ENCODE measurements at places on chromosomes 5 and 9.

- no peak for DNase-seq
Observed at GRCh38 chr5:105751908-105752307, 1918.8 kb downstream of the EFNA5 start.

DNA sequence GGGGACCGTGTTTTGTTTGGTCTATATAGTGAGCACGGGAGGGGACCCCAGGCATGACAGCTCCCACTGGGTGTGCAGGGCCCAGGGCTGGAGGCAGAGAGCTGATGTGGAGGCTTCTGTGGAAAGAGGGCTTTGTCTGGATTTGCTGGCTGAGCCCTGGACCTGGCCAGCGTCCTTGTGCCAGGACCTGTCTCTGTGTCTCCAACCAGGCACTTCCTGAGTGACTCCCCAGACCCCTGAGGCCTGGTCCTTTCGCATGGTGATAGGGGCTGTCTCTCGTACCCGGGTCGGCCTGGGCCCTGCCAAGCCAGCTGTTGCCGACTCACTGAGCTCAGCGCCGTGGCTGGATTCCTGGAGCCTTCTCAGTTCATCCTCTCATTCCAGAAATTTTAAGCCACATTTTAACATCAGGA lies 77.6 kb downstream of the ADAMTS2 start:
- no peak for DNase-seq

GRCh38 chr5:20323323-20323722 lies 335.3 kb upstream of the CDH18 start:
- DNase-seq: peak; percentile 32

GRCh38 chr5:55841976-55842375 lies 9.2 kb upstream of the IL31RA start:
- DNase-seq: no peak

- peak; percentile 30 for DNase-seq
Observed at GRCh38 chr9:136721339-136722092, 9.1 kb downstream of the DIPK1B start.

- no peak for DNase-seq
Observed at GRCh38 chr5:78735834-78736463, 87.4 kb upstream of the LHFPL2 start.

- DNase-seq: no peak
Observed at GRCh38 chr9:106896695-106897094, 33.7 kb downstream of the ZNF462 start.

DNA sequence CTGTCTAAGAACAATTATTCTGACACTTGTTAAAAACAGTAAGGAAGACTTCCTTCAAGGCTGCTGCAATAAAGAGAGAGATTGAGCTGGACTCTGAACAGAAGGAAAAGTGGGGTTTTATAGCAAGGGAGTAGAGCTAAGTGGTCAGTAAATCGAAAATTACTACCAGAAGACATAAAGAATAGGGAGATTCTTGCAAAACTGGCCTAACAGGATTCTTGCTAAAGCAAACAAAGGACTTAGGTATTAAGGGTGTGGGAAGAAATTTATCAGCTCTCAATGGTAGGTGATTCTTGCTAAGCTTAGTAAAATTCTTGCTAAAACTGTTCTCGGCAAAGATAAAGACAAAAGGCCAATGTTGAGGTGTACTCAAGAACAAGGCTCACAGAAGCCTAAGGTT lies 300.5 kb downstream of the SLCO4C1 start:
- no peak for DNase-seq

DNA sequence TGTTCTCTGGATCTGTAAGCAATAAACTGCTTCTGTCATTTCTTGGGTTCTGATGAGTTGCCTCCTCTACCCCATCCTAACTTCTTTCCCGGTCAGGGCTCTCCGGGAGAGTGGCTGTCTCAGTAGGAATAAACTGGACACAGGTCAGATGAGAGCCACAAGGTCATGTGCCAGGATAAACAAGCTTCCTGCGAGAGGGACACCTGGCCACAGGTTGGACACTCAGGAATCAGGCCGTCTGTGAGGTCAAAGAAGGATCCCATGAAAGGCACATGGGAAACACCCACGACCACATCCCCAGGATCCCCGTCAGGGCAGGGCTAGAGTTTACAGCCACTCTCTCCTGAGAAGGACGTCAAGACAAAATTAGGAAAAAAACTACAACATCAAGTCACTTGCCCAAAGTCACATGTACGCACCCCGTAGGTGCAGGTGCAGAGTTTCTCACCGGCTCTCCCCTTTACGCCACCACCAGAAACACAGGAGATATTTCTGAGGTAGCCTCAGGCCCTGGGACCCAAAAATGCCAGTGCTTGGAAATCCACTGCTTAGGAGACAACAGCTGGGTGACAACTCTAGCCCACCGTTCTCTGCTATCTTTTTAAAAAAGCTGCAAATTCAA lies 28.7 kb downstream of the CCT5 start:
- no peak for DNase-seq

- no peak for DNase-seq
Observed at GRCh38 chr9:3968891-3969290, 331.0 kb downstream of the GLIS3 start.

DNA sequence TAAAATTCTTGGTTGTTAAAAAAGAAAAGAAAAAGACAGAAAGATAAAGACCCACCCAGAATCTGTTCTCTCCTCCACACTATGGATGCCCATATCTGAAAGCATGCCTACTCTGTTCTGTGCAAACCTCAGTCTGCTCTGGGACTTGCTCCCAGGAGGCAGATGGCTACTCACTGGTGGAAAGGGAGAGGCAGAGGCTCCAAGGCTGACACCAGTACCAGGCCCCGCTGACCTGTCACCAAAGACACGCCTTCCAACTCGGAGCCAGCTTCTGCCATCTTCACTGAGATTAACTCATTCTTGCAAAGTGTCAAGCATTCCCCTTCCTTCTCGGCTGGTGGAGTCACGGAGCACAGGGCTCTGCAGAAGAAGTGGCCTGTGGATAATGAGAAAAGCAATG lies 21.6 kb downstream of the SH3TC2 start:
- DNase-seq: no peak

DNA sequence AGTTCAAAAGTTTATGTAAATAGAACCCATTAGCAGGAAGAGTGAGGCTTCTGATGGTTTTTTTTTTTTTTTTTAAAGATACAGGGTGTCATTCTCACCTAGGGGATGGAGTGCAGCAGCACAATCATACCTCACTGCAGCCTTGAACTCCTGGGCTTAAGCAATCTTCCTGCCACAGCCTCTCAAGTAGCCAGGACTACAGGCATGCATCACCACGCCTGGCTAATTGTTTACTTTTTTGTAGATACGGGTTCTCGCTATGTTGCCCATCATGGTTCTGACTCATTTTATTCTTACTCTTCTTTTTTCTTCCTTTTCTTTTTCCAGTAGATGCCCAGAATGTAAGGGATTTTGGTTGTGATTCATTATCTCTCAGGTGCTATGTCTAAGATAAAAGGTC lies 201.1 kb downstream of the NNT start:
- no peak for DNase-seq

DNA sequence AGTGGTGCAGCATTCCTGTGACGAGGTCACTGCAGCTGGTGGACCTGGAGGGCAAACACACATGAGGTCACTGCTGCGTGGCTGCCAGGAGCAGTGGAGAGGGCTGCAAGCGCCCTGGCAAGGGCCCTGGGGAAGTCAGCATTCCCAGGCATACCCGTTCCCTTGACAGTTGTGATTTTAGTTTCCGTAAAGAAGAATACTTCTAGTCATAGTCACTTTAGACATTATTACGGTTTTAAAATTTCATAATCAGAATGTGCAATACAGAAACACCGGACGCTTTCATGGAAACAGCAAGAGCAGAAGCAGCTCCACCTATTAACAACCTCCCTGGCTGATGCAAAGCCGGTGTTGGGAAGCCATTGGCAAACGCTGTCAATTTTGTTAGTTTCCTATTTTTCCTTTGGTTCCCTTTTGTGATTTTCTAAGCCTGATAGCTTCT lies 129.8 kb downstream of the GADD45G start:
- no peak for DNase-seq

DNA sequence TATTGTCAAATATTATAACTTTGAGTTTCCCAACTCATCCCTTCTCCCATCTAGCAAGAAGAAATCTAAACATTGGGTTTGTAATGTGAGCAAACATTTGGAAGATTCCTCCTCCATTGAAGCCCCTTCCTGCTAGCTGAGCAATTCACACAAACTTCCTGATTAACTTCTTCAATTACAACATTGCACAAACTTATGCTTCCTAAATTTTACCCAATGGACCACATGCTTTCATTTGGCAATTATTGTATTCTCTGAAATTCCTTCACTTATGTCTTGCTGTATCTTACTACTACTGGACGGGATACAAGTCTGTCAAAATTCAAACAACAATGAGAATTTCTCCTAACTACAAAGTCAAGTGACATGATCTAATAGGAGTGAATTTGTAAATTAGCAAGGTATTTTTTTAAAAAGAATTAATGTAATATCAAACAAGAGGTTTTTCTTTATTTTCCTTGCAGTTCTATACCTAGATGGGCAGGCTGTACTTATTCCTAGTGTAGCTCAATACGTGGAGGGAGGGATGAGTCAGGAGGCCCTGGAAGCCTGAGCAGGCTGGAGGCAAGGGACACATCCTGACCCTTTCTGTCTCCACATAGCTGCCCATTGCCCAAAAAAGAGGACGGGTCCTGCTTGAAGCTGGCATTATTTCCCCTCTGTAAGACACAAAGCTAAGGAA lies 11.8 kb upstream of the IFNW1 start:
- DNase-seq: no peak

All from NCI-H345 (cell line).